ENCODE measurements at places on chromosomes 1 and 21.
A peak's percentile ranks its signal among the peaks of the same experiment; 100 is the strongest.

GRCh38 chr21:18986197-18986596 lies 582.6 kb upstream of the TMPRSS15 start:
- no peak for DNase-seq

DNA sequence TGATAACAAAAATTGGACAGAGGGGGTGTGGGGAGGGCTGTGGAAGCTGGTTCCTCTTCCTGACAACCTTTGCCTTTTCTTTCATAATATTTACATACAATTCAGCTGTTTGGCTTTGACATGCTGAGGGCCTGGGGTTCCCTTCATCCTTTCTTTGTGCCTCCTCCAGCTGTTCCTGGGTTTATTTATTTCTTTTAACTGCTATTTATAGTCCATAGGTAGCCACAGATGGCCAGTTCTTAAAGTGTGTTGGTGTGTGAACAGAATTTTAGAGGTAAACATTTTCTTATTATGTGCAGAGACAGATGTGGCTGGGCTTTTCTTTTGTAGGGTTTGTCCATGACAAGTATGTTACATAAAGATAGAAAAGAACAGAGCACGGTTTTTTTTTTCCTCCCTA lies 34.1 kb upstream of the CNIH3 start:
- no peak for DNase-seq

DNA sequence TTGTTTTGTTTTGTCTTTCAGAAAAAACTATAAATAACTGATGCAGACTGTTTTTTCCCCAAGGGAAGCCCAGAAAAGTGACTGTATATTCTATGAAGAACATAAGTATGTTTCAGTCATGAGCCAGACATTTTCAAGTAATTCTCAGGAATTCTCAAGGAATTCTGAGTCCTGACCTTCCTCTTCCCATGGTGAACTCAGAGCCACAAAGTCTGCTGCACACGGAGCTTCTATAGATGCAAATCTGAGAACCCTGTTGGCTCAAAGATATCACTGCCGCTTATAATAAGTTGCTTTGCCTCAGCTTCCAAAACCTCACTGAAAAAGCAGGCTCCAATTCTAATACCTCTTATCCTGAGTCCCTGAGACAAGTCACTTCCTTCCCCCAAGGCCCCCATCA lies 418.5 kb upstream of the RUNX1 start:
- peak; percentile 41 for DNase-seq

DNA sequence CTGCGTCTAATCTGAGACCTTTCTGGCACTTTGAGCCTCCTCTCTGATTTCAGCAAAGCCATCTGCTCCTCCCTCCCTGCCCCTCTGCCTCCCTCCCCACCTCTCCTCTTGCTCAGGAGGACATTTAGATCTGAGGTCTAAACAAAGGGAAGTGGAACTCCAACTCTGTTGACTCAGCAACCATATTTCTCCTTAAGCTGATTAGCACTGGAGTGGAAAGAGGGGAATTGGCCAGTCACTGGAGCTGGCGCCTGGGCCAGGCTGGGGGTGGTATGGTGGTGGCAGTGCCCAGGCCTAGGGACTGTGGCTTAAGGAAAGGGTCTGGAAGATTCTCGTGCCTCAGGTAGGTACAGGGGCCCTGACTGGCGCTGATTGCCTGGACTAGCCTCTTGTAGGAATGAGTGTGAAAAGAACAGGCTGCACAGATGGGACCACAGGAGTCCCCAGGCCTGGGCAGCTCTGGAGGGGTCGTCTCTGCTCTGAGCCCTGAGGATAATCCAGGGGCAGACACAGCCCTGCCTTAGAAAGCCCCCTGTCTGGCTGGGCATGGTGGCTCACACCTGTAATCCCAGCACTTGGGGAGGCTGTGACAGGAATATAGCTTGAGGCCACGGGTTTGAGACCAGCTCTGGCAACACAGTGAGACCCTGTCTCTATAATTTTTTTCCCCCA lies 11.9 kb downstream of the SH2D2A start:
- DNase-seq, result no peak

GRCh38 chr1:81224222-81224621 lies 576.5 kb upstream of the ADGRL2 start:
- no peak for DNase-seq
